NCI-H526 treated with DMSO at 0.1 percent for 48 hours (cell line): ENCODE measurements at places on chromosomes 4 and X.

DNA sequence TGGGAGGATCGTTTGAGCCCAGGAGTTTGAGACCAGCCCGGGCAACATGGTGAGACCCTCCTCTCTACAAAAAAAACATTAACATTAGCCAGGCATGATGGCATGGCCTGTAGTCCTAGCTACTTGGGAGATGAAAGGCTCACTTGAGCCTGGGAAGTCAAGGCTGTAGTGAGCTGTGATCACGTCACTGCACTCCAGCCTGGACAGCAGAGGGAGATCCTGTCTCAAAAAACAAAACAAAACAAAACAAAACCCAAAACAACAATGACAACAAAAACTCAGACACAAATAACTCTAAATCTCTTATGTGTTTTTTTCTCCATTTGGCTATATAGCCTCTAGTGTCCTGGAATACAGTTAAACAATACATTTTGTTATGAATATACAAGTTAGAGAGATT is 127.3 kb upstream of the STK26 start:
- DNase-seq: no peak

DNA sequence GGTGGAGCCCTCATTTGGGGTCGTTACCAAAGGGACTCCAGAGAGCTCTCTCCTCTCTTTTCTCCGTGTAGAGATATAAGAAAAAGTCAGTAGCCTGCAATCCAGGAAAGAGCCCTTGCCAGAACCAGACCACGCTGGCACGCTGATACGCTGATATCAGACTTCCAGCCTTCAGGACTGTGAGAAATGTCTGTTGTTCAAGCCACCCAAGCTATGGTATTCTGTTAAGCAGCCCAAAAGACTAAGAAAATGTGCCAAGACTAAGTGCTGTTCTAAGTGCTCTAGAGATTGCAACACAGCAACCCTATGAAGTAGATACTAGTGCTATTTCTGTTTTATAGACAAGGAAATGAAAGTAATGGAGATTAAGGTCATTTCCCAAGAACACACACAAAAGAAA is 205.7 kb downstream of the CAMK2D start:
- no peak for DNase-seq

GRCh38 chrX:41480508-41481260 is 33.5 kb downstream of the NYX start:
- DNase-seq: no peak

DNA sequence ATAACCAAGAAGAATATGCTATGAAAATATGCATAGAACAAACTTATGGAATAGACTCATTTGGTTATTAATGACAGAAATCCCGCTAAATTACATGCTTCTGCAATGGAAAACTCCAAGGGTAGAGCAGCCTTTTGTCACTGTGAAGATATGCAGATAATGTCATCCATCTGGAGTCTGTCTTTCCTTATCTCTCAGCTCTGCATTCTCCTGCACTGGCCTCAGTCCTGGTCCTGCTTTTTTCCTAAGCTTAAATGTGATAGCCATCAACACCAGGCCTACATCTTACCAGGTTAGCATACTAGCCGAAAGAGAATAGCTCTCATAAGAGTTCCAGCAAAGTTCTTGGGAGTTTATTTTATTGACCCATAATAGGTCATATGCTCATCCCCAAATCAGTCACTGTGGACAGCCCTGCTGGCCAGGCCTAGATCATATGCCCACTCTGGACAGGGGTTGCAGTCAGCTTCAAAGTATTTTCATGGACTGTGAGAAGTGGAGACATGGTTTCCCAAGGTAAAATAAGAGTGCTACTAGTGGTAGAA is 86.5 kb upstream of the LEF1 start:
- no peak for DNase-seq

DNA sequence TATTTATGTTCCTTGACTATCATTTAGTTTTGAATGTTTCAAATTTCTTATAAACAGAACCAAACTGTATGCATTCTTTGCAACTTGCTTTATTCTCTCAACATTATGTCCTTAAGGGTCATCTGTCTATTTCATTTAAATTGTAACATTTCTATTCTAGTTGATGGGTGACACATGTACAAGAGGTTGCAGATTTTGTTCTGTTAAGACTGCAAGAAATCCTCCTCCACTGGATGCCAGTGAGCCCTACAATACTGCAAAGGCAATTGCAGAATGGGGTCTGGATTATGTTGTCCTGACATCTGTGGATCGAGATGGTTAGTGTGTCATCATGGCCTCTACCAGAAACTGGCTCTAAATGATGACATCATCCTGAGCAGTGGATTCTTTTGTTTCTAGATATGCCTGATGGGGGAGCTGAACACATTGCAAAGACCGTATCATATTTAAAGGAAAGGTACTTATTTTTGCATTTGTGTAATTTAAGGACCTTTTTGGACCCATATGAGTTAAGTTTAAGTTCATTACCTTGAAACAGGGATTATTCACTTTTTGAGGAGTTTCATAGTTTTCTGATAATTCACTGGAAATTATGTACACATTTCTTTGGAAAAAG is 6.1 kb downstream of the LIAS start:
- DNase-seq: no peak

- DNase-seq: no peak
Measured at GRCh38 chr4:84901173-84901572, 65.3 kb downstream of the WDFY3 start.

- no peak for DNase-seq
Measured at GRCh38 chrX:40444133-40444532, 136.6 kb upstream of the ATP6AP2 start.

GRCh38 chrX:133444952-133445831 is 29.9 kb upstream of the GPC4 start:
- peak; percentile 44 for DNase-seq

GRCh38 chr4:148240241-148240640 is 202.0 kb downstream of the NR3C2 start:
- DNase-seq: no peak

DNA sequence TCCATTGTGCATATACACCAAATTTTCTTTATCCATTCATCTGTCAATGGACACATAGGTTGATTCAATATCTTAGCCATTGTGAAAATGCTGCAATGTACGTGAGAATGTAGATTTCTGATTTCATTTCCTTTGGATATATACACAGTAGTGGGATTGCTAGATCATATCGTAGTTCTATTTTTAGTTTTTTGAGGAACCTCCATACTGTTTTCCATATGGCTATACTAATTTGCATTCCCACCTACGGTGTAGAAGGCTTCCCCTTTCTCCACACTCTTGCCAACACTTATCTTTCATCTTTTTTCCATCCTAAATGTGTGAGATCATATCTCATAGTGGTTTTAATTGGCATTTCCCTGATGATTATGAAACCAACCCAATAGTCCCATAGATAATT is 43.4 kb downstream of the ING2 start:
- no peak for DNase-seq

DNA sequence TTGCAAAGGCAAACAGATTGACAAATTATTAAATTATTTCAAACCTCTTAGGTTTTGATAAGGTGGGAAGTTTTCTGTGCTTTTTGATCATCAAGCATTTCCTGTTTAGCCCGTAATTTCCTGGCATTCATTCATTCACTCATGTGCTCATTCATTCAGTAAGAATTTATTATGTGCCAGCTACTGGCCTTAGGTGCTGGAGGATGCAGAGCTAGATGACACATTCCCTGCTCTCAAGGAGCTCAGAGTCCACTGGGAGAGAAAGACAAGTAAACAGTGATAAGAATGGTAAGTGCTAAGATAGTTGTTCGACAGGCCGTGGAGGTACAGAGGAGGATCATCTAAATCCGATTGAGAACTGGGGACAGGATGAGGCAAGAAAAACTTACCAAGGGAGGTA is 153.0 kb downstream of the DCTD start:
- no peak for DNase-seq

GRCh38 chrX:40265936-40266335 is 168.2 kb upstream of the BCOR start:
- no peak for DNase-seq

- DNase-seq: no peak
Measured at GRCh38 chr4:8427761-8428287, 12.7 kb downstream of the ACOX3 start.

GRCh38 chrX:30597216-30598012 is 19.8 kb upstream of the TASL start:
- DNase-seq: no peak

DNA sequence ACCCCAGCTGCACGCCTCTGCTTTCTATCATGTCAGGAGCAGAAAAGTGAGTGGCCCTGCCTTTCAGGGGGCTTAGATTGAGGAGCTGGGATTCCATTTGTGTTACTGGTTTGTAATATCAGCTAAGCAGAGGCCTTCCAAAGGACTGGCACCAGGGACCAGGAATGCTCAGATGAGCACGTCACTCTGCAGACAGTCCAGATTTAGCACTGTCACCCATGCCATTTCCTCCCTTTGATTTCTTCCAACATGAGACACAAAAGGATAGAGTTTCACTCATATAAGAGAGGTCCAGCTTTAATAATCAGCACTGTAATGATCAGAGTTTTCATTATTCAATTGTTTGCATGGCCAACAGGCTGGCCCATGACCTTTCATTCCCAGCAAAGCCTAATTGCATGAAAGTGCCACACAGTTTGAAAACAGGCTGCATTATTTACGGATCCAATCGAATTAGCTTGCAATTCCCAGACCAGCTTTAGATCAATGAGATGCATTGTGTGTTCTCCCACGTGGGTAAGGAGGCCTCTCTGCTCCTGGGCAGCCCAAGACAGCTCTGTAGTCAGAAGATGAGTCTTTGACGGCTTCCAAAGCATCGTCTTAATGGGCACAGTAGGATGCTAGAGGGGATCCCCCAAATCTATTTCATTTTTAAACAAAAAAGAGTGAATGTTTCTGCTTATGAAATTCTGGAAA is 9.8 kb upstream of the SLC2A9 start:
- DNase-seq: no peak
